ENCODE measurements at places on chromosomes 16 and 17. TPM values are rescaled to one million over a fixed set of nuclear protein-coding genes. Genes with fewer than 3 reads are reported as not detected.

TUBG1 gene
- 42.5 TPM for total RNA-seq

DNA sequence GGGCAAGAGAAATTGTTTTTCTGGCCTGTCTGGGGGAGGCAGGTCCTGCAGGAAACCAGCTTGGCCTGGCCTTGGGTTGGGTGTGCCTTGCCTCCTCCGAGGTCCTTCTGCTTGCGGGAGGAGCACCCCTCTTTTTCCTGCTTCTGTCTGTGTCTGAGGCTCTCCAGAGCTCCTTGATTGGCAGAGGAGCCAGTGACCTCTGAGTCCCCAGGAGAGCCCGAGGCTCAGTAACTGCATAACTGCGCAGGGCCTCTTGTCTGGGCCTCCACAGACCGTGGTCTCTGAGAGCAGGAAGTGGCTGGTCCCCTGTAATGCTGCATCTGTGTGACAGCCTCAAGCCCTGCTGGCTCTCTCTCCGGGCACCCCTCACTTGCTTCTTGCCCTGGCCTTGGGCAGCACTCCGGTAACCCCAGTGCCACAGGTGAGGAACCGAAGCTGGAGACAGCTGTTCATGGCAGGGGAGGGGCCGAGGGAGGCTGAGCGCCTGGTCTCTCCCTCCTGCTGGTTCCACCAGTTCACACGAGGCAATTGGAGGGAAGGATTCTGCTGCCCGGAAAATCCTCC is 1.6 kb downstream of the CAPN15 start:
- no peak for DNase-seq

KRTAP4-1 gene
- not detected for total RNA-seq

DNA sequence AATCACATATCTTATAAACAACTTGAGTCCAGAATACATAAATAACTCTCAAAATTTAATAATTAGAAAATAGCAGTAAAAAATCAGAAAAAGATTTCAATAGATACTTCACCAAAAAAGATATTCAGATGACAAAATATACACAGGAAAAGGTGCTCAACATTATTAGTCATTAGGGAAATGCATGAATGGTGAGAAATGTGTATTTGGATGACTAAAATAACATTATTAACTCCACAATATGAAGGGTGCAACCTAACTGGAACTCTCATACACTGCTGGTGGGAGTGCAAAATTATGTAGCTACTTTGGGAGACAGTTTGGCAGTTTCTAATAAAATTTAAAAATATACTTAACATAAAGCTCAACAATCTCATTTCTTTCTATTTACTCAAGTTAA is 262.3 kb upstream of the AXIN2 start:
- DNase-seq, result no peak

GRCh38 chr17:67613961-67614360 is 103.8 kb upstream of the NOL11 start:
- DNase-seq, result no peak
